ENCODE measurements at places on chromosomes 1 and 21.

- DNase-seq: no peak
Observed at GRCh38 chr1:10155087-10155712, 55.2 kb upstream of the KIF1B start.

DNA sequence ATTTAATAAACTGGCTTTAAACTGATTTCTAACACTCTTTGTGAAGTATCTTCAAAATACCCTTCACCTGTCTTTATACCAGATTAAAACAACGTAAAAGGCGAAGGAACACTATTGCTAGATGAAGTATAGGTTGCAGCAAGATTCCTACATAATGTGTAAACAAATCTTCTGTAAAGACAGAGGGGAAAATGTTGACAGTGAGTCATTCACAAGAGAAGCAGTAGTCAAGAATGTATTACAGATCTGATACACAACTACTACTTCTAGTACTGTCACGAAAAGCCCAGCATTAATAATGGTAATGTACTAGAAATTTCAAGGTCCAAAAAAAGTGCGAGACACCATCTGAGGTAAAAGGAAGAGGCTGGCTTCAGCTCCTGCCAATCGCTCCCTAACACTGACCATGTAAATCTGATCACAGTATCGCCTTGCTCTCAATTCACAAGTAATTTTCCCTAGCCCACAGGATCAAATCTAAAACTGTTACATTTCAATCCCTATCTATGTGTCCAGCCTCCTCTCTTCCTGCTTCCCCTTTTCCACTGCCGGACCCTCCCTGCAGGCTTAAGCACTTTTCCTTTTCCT lies 290.4 kb downstream of the AKT3 start:
- DNase-seq: no peak

DNA sequence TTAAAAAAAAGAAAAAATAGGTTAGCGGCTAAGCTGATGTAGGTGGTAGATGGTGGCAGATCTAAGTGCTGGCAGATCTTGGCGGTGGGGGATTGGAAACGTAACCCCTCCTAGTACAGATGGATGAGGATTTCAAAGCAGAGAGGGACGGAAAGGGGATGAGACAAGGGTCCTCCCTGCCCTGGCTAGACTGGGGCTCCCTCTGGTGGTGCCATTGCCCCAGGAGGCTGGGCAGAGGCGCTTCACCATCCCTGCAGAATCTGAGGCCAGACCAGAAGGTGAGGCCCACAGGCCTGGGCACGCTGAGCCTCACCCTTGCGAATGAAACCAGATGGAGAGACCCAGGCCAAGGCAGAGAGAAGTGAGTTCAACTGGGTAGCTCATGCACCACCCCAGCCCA lies 7.0 kb upstream of the PLEKHA6 start:
- DNase-seq: no peak

DNA sequence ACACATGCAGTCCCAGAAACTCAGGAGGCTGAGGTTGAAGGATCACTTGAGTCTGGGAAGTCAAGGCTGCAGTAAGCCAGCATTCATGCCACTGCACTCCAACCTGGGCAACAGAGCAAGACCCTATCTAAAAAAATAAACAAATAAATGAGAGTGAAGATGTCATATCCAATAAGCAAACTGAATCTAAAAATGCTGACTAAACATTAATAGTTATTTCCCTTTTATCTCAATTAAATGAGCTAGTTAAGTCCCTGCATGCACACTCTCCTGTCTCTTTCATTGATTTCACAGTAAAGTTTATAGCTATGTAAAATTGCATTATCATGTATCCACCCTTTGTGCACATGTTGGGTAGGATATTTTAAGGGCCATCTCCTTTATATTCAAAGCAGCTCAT lies 81.1 kb upstream of the L1TD1 start:
- DNase-seq: no peak

Measured in SHP77 (cell line).